ENCODE measurements at places on chromosomes 1 and 21.

- DNase-seq = no peak
These were observed 30.9 kb downstream of the TYW3 start for GRCh38 chr1:74763807-74764206.

- DNase-seq = no peak
These were observed 61.5 kb downstream of the RUNX1 start for GRCh38 chr21:34987501-34988072.

DNA sequence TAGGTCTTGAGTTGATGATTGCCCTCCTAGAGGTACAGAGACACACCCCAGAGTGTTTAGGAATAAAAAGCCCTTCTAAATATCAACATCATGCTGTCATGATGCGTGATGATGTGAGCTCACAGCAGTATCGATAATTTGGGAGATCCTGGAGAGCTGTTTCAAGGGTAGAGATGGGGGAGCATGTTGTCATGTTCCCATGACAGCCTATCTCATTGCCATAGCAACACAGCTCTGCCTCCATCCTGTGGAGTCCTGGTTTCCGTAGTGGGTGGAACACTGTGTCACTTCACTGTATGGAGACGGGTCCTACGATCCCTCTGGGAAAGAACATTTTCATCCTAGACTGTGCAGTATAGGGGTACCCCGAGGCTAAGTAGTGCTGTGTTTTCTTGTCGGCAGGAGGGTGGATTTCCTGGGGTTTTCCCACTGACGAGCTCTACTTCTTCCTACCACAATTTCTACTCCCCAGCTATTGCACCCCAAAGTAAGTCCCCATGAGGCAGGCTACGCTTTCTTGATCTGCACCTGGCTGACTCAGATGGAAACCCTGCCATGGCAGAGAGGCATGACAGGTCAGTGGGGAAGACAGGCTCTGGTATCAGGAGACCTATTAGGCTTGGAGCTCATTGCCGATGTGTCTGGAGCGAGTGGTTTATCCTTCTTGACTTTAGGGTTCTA is 7.2 kb downstream of the KISS1 start:
- no peak for DNase-seq

- no peak for DNase-seq
These were observed 32.4 kb upstream of the ECE1 start for GRCh38 chr1:21322681-21323016.

GRCh38 chr1:8712413-8713231 is 104.8 kb downstream of the RERE start:
- no peak for DNase-seq

DNA sequence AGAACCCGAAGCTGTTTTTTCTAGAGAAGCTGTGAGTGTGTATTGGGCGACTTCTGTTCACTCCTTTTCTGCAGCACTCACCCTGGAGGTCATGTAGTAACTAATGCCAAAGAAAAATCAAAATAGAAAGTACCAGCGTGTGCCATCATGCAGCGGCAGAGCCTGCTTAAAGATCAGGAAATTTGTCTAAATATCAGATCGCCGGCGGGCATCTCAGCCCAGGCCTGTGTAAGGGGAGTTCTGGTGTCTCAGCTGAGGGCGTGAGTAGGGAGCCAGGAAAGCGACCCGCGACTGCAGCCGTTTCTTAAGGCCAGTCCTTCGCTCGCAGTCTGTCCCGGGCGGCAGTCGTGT is 768 bp downstream of the EDARADD start:
- peak; percentile 2 for DNase-seq

DNA sequence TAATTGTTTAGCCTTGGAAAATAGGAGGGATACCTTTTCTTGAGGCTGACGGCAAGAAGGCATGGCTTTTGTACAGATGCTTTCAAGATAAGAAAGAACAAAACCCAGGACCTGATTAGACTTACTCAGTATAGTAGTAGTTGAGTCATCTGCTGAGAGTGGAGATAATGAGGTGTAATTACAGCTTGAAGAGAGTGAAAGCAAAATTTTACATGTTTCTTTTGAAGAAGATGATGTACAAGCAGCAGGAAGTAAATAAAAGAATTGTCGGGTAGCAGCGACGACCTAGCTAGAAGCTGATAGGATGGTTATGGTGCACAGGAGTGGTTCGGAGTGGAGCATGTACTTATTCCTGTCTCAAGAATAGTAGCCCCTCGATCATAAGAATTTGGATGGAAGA is 6.6 kb downstream of the ANGPTL1 start:
- DNase-seq = no peak

GRCh38 chr1:22694172-22694571 is 16.5 kb upstream of the EPHB2 start:
- no peak for DNase-seq

GRCh38 chr21:28607545-28607944 is 385.1 kb downstream of the LTN1 start:
- no peak for DNase-seq

DNA sequence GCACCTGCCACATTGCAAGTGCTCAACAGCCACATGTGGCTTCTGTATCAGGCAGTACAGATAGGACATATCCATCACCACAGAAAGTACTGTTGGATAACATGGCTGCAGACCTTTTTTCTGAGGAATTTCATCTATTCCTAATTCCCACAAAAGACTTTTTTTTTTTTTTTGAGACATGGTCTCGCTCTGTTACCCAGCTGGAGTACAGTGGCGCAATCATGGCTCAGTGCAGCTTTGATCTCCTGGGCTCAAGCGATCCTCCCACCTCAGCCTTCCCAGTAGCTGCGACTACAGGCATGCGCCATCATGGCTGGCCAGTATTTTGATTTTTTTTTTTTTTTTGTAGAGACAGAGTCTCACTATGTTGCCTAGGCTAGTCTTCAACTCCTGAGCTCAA is 33.3 kb downstream of the YARS1 start:
- no peak for DNase-seq

- DNase-seq = no peak
These were observed 22.4 kb downstream of the ACBD3 start for GRCh38 chr1:226164154-226164553.

GRCh38 chr1:159936273-159936904 is 9.0 kb downstream of the IGSF9 start:
- peak; percentile 67 for DNase-seq

DNA sequence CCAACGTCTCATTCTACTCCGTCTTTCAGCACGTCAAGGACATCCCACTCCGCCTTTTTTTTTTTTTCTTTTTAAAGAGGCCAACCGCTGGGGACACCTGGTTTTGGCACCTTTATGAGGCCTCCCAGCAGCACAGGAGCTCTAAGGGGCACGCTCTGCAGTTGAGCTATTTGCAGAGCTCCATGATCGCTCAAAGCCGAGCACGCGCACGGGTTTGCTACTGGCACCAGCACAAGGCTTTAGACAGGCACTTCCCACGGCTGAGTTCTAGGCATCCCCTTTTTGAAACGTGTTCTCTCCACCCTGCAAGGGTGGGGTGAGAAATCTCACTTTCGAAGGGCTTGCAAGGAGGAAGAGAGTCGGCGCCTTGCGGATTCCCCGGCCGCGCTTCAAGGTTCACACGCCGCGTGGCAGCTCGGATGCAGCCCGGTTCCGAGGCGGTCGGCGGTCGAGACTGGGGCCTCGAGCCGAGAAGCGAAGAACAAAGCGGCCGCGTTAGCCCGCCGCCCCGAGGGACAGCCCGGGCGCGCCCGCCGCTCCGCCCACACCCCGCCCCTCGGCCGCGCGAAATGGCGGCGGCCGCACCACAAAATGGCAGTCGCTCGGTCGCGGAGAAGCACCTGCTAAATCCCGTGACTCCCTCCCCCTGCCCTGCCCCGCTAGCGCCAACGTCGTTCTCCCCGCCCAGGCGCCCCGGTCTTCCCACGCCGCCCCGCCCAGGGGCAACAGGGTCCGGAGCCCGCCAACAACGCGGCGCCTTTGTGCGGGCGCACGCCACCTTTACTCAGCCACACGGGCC is 12.9 kb upstream of the SPEN start:
- DNase-seq = peak; percentile 86

Measured in central memory CD4-positive, alpha-beta T cell (primary cell).